ENCODE measurements at places on chromosomes 6 and 20. TPM values are rescaled to one million over a fixed set of nuclear protein-coding genes. Genes with fewer than 3 reads are reported as not detected.

ARFRP1 gene
- 53.4 TPM for total RNA-seq

- no peaks in the 10 kb centered on the region for H3K27me3 ChIP-seq
- H3K36me3 ChIP-seq: no peaks in the 10 kb centered on the region
- DNase-seq: no peak
- no peak overlapping the region for H3K27ac ChIP-seq
Measured at GRCh38 chr6:18829272-18829870, 442.2 kb downstream of the RNF144B start.

CLPSL1 gene
- not detected for total RNA-seq

EHMT2 gene
- 58.4 TPM for total RNA-seq

ENPP5 gene
- not detected for total RNA-seq

DNA sequence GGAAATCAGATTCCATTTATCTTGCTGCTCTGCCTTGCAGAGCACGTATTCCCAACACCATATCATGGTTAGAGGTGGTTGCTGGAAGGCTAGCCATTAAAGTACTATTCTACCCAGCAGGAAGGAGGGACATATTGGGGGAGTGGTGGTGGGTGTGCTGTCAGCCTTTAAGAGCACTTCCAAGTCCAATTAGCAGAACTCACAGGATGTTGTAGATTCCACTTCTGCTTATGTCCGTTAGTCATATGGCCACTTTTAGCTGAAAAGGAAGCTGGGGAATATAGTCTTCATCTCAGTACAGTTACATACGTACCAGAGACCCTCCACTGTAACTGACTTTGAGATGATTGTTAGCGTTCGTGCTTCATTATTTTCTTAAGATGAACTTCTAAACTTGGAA is 94.4 kb downstream of the SAMD3 start:
- DNase-seq: no peak
- peaks cover 38% of the 10 kb centered on the region for H3K4me1 ChIP-seq
- H3K4me3 ChIP-seq: no peak overlapping the region
- H3K36me3 ChIP-seq: peaks cover 32% of the 10 kb centered on the region
- H3K27me3 ChIP-seq: no peaks in the 10 kb centered on the region
- H3K27ac ChIP-seq: no peak overlapping the region

DNA sequence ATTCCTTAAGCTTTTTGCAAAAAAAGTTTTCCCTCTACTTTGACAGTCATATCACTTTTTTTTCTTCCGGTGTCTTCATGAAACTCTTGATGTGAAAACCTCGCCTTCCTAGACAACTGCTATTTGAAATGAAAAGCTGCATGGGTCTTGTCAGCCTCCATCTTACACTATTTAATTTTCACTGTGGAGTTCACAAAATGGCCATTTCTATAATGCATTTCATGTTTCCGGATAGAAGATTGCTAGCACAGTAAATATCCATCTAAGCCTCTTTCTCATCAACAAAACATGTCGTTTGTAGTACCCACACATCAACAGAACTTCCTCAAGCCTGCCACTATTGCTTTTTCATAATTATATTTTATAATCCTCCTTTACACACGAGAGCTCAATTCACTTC is 204.9 kb upstream of the ID4 start:
- no peaks in the 10 kb centered on the region for H3K36me3 ChIP-seq
- no peaks in the 10 kb centered on the region for H3K27me3 ChIP-seq
- H3K27ac ChIP-seq: no peak overlapping the region
- DNase-seq: no peak
